ENCODE measurements at places on chromosomes 12 and 14.
A peak's percentile ranks its signal among the peaks of the same experiment; 100 is the strongest.

DNA sequence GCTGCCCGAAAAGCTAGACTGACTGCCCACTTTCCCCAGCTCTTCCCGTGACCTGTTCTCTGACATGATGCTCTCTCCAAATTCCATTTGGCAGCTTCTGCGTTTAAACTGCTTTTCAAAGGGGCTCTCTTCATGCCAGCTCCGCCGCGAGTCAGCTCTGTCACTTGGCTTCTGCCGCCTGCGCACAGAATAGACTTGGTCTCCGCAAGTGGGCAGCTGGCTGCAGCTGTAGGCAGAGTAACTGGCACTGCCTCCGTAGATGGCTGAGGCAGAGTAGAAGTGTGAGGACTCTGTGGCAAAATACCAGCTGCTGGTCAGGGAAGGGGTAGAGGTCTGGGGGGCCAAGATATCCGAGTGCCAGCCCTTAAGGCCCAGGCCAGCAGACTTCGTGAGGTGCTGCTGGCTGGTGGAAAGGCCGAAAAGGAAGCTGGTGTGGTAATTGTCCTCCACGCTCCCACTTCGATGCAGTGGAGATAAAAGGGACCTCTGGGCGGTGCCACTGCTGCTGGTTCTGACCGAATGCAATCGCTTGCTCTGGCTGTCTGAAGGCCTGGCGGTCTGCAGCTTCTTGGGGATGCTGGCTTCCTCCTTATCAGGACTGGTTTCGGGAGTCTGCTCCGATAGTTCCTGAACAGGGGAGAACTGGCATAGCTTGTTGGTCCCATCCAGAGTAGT is 85.7 kb downstream of the DUSP16 start:
- no peak for DNase-seq

DNA sequence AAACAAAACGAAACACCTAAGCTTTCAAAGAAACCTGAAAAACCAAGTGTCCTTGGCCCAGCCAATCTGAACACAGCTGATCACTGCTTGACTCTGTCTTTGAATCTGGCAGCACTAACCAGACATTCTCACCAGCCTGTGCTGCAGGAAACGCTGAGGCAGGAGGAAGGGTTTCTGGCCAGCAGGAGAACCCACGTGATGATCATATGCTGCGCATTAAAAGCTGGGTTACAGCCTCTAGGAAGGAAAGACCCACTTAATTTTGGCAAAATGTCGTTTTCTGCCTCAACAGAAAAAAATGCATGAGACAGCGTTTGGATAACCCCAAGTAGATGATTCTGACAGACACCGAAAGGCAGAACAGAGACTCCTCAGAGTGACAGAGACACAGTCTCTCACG is 9.8 kb downstream of the APPL2 start:
- DNase-seq: peak; percentile 90

GRCh38 chr14:85533023-85533860 is 3.3 kb downstream of the FLRT2 start:
- DNase-seq: no peak

GRCh38 chr12:119624966-119625365 is 31.4 kb downstream of the TMEM233 start:
- no peak for DNase-seq

DNA sequence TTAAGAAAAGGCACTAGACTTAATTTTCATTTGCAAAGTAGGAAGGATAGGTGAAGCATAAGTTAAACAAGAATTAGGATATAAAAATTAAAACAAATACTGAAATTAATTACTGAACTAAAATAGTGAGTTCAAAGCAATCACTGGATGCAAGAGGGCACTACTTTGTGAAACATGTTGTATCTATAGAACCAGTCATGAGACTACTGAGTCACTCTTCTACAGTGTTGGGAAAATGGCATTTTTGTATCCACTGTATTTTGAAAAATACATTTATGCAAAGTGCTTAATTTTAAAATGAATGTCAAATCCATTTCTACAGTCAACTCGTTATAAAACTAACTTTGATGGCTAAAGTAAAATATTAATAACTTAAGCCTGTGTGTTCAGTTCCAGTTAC is 47.9 kb downstream of the SEL1L start:
- no peak for DNase-seq

GRCh38 chr12:56803750-56804149 is 40.6 kb downstream of the HSD17B6 start:
- no peak for DNase-seq

GRCh38 chr12:32063796-32064195 is 42.9 kb upstream of the BICD1 start:
- DNase-seq: no peak

DNA sequence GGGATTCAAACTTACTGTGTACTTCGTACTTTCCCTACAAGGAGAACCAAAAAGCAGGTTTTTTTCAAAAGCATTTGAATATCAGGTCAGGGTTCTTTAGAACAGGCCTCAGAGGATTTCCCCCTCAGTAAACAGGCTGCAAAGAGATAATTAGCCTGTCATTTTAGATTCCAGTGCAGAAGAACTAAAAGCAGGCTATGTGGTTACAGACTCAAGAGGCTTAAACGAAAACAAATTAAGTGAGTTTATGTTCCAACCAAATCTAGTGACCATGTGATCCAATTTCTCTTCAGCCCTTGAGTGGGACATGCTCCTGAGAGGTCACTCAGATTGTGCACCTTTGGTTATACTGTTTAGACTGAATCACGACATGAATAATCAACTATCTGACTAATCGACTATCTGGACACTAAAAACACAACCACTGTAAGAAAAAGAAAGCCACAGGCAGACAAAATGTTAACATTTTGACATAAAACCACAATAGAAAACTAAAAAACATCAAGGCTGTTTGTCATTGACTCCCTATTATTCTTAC is 4.5 kb downstream of the TMED8 start:
- no peak for DNase-seq

DNA sequence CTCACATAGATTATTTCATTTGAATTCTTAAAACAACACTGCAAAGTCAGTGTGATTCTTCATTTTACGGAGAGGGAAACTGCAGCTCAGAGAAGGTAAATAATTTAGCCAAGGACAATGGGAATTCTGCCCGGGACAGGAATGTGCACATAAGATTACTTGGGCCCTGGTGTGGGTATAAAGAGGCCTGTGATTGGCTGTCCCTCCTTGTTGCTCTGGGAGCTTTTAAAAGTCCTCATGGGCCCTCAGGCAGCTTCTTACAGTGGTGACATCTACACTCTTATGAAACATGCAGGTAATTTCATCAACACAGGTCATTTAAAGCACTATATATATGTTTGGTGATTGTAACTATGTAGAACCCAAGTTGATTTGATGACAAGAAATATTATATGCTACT is 100.3 kb downstream of the ESR2 start:
- DNase-seq: no peak

DNA sequence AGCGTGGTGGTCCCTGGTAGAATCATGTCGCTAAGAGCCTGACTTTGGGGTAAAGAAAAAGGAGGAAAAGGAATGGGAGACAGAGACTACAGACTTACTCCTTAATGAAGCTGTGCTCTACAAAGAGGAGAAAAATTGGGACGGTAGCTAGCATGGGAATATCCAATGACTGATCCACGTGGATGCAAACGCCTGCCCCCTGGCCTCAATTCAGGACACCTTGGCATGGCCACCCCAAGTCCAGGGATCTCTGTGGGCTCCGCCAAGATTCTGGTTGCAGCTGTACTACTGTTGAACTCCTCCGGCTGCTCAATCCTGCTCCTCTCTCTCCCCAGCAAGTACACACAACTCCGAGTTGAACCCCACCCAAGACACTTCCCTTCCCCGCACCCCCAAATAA is 70.5 kb upstream of the DIO3 start:
- DNase-seq: no peak

GRCh38 chr12:131867471-131867870 is 27.0 kb upstream of the ULK1 start:
- DNase-seq: no peak

GRCh38 chr12:15627995-15628945 is 160.9 kb downstream of the EPS8 start:
- no peak for DNase-seq

DNA sequence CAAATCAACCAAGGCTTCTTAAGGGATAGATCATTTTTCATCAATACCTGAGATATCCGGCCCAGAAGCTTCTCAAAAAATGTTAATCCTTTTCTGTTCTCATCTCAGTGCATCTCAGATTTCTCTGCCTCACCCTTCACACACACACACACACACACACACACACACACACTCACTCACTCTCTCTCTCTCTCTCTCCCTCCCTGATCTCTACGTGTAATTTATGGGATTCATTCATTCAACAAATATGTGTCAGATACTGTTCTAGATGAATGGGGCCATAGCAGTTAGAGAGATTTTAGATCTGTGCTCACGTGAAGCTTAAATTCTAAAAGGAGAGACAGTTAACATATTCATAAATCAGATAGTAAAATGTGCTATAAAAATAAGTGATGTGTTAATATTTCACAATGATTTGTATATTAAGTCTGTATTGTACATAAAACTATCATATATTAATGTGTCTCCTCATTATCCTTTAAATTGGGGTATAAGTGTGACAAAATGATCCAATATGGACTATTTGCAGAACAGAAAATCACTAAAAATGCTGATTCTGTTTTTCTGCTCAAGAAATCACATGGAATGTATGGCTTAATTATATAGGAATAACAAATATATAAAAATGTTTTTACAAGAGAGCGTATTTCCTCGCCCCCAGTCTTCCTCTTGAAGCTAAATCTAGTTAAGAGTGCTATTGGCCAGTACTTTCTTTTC is 7.3 kb upstream of the FRMD6 start:
- DNase-seq: no peak

GRCh38 chr12:55847033-55847432 is 4.3 kb upstream of the MMP19 start:
- DNase-seq: no peak

Measured in Kasumi-1 (cell line).